RPMI8226 (cell line): ENCODE measurements at places on chromosomes 5 and 9.

DNA sequence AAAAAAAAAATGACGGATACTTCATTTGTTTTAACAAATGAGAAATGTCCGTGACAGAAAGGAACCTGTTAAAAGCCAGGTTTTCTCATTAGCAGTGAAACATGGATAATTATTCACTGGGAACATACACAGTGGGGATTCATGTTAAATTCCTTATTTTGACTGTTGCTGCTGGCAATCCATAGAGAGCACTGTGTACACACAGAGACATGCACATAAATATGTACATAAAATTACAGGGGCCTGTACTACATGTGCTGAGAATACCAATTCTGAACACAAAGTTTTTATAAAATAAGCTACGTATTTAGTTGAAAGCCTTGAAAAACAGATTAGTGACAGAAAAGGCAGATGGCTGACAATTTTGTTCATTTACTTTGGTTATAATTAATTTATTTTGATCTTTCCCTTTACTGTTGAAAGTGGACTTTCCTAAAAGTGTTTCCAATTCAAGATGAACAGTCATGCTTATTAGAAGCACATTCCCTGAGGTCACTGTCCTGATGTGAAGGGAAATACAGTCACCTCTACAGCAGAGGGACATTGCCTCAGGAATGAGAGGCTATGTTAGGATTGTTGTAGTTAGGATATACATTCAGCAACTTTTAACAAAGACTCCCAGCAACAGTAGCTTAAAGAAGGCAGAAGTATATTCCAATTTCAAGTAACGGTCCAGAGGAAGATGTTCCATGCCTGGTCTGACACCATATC, 166.7 kb downstream of the SAXO1 start:
- no peak for DNase-seq

- no peak for DNase-seq
Observed at GRCh38 chr9:77599492-77599891, 48.6 kb downstream of the GNA14 start.

DNA sequence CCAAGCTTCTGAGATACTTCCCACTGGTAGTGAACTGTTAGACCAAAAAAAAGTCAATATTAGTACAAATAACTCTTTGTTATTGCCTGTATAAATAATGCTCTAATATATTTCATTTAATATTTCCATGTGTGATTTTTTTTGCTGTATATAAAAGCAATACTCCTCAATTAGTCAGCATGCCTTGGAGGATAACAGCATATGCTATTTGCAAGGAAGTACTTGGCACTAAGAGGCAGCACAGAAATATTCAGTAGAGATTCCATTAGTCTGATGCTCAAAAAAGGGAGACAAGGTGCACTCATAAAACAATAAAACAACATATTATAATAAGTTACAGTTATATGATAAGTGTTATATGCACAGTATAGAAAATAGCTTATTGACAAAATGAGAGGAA, 296.6 kb upstream of the MPDZ start:
- DNase-seq, result no peak

GRCh38 chr5:143635146-143635752, 176.7 kb upstream of the HMHB1 start:
- DNase-seq, result no peak

DNA sequence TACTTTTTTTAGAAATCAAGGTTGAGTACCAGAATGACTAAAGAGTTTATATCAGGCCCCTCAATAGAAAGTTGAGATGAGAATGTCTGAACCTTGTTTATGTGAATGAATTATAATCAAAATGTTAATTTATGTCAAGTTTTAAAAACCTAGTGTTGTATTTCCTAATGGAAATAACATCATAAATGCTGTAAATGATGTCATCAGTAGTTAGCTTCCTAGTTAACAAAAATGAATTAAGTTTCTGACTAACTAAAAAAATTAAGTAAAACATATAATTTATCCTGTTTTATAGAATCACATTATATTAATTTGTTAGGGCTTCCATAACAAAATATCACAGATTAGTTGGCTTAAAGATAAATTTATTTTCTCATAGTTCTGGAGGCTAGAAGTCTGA, 45.0 kb upstream of the CCNH start:
- no peak for DNase-seq

GRCh38 chr5:127615916-127616315, 33.0 kb upstream of the CTXN3 start:
- no peak for DNase-seq

- no peak for DNase-seq
Observed at GRCh38 chr9:76049341-76049740, 158.9 kb downstream of the PCSK5 start.

DNA sequence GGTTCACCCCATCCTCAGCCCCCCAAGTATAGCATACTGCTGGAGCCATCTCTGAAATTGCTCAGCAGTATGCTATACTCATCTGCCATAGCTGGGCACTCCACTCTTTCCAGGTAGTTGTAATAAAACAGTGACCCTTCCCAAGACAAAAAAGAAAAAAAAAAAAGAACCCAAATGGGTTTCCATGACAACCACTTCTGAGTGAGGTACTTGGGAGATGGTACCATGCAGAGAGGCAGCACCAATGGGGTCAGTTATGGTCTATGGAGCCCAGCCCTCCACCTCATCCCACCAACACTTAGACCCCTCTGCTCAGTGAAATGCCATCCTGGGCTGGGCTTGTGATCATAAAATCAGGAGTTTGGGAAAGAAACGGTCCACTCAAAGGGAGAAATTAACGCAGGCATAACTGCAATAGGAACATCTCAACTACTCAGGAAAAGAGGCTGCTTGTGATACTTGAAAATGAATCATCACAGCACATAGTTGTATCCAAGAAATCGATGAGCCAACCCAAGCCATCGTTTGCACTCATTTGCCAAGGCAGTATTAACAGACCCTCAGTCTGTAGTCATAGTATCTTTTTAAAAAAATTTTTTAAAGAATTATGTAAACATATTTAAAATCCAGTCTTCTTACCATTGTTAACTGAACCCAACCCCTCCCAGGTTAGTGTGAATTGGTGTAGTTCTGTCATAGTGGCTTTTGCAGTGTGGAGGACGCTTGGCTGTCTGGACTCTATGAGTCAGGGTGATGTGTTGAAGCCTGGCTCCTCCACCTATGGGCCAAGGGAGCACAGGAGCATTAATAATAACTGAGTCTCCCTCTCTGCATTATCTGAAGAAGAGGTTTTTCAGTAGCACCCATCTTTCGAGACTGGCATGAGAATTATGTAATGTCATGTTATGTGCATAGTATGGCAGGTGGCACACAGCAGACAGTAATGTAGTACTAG, 402.7 kb downstream of the SPOCK1 start:
- no peak for DNase-seq

DNA sequence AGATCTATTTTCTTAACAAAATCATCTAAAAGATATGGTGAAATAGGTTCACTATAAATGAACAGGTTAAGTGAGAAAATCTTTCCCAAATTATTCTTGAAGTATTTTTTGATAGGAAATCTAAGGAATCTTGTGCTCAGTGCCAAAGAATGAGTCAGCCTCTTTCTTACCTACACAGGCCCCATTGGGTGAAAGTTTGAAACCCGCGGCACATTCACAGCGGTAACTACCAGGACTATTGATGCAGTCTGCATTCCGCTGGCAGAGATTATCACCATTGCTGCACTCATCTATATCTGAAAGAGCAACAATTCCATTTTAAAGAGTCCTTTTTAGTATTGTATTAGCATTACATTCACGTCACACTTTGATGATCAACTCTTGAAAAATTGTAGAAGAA, 221.8 kb downstream of the SLC12A2 start:
- no peak for DNase-seq

GRCh38 chr9:88742483-88742882, 207.5 kb downstream of the NXNL2 start:
- no peak for DNase-seq

DNA sequence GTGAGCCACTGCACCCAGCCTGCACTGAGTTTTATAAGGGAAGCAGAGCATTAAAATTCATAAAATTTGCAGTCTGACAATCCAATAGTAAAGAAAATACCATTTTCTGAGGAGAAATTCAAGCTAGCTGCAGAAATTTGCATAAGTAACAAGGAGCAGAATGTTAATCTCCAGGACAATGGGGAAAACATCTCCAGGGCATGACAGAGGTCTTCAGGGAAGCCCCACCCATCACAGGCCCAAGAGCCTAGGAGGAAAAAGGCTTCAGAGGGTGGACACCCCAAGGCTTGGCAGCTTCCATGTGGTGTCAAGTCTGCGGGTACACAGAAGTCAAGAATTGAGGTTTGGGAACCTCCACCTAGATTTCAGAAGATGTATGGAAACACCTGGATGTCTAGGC, 37.6 kb upstream of the MELK start:
- DNase-seq, result no peak

- DNase-seq, result no peak
Observed at GRCh38 chr5:85849411-85849810, 768.3 kb upstream of the COX7C start.
